ENCODE measurements at places on chromosomes 2 and 18.

GRCh38 chr2:169172151-169172735, 102.9 kb downstream of the DHRS9 start:
- no peak for DNase-seq

GRCh38 chr2:119352357-119352756, 14.3 kb downstream of the C2orf76 start:
- no peak for DNase-seq

- no peak for DNase-seq
Measured at GRCh38 chr2:75667884-75668283, 21.3 kb downstream of the MRPL19 start.

GRCh38 chr18:49368876-49369440, 91.5 kb downstream of the DYM start:
- no peak for DNase-seq

- no peak for DNase-seq
Measured at GRCh38 chr18:7945882-7946281, 378.8 kb downstream of the PTPRM start.

GRCh38 chr2:147577323-147577997, 267.4 kb upstream of the ACVR2A start:
- DNase-seq = no peak

GRCh38 chr2:86069091-86069685, 36.5 kb downstream of the POLR1A start:
- no peak for DNase-seq

GRCh38 chr2:120018549-120018948, 5.7 kb downstream of the EPB41L5 start:
- no peak for DNase-seq

GRCh38 chr2:77866661-77867060, 344.5 kb upstream of the LRRTM4 start:
- no peak for DNase-seq

DNA sequence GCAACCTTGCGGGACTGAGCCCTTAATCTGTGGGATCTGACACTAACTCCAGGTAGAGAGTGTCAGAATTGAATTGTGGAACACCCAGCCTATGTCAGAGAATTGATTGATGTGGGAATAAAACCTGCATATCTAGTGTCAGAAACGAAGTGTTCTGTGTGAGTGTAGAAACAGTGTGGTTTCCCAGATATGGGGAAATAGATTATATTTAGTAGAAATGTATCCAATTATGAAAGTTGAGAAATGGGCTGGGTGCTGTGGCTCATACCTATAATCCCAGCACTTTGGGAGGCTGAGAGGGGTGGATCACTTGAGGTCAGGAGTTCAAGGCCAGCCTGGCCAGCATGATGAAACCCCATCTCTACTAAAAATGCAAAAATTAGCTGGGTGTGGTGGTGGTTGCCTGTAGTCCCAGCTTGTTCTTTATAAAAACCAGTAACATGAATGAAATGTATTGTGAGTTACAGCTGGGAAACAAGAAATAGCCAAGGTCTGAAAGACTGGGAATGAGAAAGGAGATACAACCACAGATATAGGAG, 4.3 kb upstream of the TP53I3 start:
- no peak for DNase-seq

DNA sequence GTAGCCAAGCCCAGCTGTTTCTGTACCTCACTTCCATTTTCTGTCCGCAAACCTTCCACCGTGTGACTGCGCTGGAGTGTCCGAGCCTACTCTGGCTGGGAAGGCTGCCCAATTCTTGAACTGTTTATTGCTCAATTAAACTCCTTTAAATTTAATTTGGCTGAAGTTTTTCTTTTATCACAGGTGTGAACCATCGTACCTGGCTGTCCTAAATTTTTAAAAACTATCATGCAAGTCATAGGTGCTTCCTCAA, 6.2 kb upstream of the RNU2-63P start:
- DNase-seq = no peak
